Activated naive CD8-positive, alpha-beta T cell treated with anti-CD3 and anti-CD28 coated beads, Interleukin-2, amount 50 U/mL, for 16 hours (primary cell): ENCODE measurements at places on chromosomes 12 and 14.
A peak's percentile ranks its signal among the peaks of the same experiment; 100 is the strongest.

GRCh38 chr12:98465505-98465904 lies 49.9 kb upstream of the TMPO start:
- DNase-seq = no peak

- DNase-seq = no peak
These were observed 6.8 kb downstream of the CPNE6 start for GRCh38 chr14:24078146-24078545.

DNA sequence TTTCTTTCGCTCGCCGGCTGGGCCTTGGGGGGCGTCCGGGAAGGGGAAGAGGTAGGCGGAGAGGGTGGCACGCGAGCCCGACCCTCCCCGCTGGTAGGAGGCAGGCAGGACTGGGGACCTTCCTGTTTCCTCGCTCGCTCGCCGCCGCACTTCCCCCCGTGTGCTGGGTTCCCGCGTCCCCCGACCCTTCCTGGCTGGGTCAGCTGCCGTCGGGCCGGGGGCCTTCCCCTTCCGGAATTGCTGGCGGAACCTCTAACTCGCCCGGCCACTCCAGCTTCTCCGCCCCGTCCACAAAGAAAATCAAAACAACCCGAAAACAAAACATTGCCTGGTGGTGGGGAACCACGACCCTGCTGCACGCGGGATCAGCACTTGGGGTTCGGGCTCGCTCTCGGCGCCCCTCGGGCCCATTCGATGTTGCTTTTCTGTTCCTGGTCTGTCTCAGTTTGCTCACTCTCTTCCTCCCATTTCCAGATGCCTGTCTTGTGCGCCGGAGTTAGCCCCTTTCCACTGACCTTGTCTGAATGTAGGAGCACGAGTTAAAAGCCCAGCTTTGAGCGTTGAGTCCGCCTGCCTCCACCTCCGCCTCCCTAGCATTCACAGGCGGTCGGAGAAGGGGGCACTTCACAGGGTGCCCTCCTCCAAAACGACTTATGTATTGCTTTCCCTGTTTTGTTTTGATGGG lies 581 bp downstream of the PAPOLA start:
- DNase-seq = no peak

DNA sequence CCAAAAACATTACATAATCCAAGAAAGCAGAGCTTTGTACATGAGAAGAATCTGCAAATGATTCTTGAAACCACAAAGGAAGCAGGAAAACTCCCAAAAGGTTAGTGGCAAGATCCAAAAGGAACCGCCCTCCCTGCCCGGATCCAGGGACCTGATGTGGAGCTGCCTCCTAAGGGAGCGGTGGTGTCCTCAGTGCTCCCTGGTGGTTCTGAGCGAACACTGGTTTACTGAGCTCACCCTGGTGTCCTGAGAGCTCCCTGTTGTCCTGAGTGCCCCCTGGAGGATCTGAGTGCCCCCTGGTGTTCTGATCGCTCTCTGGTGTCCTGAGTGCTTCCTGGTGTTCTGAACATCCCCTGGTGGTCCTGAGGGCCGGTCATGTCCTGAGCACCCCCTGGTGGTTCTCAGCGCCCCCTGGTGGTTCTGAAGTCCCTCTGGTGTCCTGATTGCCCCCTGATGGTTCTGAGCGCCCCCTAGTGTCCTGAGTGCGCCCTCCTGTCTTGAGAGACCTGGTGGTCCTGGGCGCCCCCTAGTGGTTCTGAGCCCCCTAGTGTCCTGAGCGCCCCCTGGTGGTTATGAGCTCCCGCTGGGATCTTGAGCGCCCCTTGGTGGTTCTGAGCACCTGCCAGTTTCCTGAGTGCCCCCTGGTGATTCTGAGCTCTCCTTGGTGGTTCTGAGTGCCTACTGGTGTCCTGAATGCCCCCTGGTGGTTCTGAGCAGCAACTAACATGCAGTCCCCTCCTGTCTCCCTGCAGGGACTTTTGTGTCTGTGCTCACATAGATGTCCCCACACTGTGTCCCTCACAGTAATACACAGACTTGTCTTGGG lies 891.1 kb downstream of the TMEM121 start:
- peak; percentile 74 for DNase-seq

GRCh38 chr12:57477710-57478681 lies 1.7 kb downstream of the ARHGAP9 start:
- DNase-seq = no peak

DNA sequence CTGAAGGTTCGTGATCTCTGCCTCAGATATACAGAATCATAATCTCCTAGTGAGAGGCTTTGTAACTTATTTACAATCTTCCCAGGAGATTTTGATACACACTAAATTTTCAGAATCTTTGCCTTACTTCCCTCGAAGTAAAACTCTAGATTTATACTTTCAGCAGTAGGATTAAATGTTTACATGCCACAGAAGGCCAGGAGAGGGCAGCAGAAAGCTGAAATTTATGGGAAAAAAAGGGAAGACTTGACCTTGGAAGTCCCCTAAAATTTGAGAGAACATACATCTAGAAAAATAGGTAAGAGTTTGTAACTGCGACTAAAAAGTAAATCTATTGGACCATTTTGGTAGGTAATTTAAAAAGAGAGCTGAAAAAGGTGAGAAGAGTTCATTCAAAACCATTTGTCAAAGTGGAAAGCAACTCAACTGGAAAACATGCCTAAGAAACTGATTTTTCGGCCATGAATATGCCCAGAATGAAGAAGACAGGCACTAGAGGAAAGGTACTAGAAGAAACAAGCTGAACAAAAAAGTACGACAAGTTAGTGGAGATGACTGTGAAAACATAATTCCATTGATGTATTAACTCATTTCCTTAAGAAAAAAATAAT lies 242.0 kb upstream of the MDGA2 start:
- no peak for DNase-seq

GRCh38 chr12:65937806-65938205 lies 113.5 kb downstream of the HMGA2 start:
- DNase-seq = no peak

- no peak for DNase-seq
These were observed 456.2 kb upstream of the MGAT4C start for GRCh38 chr12:86712425-86712843.

- DNase-seq = no peak
These were observed 85.6 kb downstream of the CCDC92 start for GRCh38 chr12:123886931-123887582.

GRCh38 chr12:50053583-50053982 lies 3.8 kb upstream of the ASIC1 start:
- DNase-seq = no peak

DNA sequence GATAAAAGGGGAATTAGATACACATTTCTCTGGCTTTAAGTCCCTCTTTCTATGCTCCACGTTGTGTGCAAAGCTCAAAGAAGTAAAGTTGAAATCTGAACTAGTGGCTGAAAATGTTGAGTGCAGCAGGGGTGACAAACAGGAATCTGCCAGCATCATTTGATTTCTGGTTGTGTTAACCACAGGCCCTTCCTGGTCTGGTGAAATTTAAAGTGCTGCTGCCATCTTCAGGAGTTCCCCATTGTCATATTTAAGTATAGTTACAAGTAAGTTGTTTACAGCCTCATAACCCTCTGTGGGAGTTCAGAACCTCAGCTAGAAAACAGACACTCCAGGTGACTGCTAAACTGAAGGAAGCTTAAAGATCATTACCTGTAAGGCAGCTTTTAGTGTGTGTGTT lies 90.9 kb upstream of the CCDC196 start:
- DNase-seq = no peak

DNA sequence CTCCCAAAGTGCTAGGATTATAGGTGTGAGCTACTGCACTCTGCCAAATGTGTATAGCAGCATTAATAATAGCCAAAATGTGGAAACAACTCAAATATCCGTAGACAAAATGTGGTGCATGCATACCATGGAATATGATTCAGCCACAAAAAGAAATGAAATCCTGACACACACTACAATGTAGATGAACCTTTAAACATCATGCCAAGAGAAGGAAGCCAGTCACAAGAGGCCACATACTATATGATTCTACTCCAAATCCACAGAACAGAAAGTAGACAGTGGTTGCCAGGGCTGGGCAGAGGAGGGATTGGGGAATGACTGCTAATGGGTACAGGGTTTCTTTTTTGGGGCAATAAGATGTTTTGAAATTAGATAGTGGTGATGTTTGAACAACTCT lies 7.7 kb upstream of the TMED2 start:
- no peak for DNase-seq

DNA sequence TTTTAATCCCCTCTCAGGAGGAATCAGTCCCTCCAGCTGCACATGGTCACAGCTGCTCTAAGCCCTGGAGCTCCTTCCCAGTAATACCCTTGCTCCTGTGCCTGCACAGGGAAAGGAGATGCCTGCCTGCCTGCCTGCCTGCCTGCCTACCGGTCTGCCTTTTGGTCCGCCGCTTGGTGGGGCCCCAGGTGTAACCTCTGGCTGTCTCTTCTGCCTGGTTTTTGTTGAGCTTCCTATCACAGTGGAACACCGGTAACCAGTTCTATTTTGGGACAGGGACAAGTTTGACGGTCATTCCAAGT lies 99.8 kb downstream of the DAD1 start:
- DNase-seq = no peak

DNA sequence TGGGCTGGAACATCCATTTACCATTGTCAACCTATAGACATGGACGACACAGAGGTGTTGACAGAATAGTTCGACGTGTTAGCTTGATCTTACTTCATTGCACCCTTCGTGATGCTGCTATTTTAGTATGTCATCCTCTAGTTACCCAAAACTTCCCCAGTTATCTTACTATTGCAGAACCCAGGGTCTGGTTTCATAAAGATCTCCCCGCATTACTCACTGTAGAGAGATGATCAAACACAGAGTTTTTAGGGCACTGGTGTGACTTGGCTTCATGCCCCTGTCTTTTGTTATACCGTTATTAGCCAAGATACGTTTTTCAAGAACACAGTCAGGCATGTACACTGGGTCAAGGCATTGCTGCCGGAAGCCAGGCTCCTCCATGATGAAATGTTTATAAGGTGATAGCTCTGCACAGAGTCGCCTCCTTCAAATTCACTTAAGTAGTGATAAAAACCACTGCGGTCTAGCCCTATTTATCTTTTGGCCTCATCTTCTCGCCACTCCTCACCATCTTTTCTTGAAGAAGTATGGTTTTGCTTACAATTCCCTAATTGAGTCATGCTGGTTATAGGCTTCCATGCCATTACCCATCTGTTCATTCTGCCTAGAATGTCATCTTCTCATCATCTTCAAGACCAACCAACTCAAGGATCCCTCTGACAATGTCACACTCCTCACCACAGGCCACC lies 1127.9 kb downstream of the VRK1 start:
- DNase-seq = no peak

GRCh38 chr14:38143659-38144505 lies 63.8 kb upstream of the SSTR1 start:
- no peak for DNase-seq

DNA sequence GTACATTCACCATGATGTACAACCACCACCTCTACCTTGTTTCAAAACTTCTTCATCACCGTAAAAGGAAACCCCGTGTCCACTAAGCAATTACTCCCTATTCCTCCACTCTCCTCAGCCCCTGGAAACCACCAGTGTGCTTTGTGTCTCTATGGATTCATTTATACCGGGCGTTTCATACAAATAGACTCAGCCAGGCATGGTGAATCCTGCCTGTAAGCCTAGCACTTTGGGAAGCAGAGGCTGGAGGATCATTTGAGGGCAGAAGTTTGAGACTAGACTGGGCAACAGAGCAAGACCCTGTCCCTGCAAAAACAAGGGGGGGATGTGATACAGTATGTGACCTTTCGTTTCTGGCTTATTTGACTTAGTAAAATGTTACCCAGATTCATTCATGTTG lies 21.2 kb upstream of the RNF34 start:
- no peak for DNase-seq

GRCh38 chr12:130124605-130125244 lies 37.5 kb upstream of the FZD10 start:
- DNase-seq = no peak

DNA sequence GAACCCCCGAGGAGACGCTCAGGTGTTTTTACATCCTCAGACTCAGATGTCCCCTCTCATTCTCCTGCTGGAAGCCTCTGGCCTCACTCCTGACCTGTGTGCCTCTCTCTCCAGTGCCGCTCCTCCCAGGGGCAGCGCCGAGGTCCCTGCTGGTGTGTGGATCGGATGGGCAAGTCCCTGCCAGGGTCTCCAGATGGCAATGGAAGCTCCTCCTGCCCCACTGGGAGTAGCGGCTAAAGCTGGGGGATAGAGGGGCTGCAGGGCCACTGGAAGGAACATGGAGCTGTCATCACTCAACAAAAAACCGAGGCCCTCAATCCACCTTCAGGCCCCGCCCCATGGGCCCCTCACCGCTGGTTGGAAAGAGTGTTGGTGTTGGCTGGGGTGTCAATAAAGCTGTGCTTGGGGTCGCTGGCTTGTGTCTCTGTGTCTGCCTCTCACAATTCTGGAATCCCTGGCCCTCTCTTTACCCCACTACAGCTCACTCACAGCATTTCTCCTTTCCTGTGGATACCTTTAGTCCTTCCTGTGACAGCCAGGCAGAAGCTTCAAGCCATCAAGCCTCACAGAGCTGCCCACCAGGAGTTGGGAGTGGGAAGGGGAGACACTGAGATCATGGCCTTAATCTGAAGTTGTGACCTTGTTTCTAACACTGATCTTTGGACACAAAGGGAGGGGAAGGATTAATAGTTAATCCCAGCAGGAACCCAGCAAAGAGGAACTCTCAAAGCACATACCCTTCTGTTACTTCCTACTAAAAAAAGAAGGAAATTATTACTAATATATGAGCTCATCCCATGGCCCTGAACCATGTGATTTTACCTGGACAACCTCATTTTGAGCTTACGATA lies 1.1 kb upstream of the SOAT2 start:
- DNase-seq = no peak

GRCh38 chr12:22855456-22855855 lies 230.5 kb downstream of the ETNK1 start:
- no peak for DNase-seq

GRCh38 chr12:115920395-115921183 lies 356.9 kb downstream of the MED13L start:
- DNase-seq = no peak

DNA sequence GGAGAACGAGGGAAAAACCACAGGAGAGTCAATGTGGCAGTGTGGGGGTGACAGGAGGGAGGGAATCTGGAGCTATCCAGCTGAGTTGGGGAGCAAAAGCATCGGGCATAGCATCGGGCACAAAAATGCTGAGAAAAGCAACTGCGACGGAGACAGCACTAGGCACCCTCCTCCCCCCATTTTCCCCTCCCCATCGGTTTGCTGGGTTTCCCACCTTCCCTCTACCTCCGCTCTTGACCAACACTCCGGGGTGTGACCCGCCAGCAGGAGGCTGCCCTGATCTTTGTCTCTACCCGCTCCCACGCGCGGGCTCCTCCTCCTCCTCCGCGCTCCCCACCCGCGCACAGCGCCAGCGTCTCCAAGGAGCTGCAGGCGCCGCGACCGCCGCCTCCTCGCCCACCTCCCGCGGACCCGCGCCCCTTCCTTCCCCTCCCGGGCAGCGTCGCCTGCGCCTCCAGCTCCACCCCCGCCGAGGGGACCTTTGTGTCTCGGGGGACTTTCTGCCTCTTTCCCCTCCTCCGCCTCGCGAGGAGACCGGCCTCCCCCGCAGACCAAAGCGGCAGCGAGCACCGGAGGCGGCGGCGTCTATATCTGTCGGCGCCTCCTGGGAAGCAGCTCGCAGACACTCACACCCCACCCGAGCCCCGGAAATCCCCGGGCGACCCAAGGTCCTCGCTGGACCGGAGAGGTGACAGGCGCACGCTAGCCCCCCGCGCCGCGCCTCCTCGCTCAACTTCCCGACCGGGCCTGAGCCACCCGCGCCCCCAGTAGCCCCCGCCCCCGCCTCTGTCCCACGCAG lies 920 bp downstream of the CDK17 start:
- DNase-seq = peak; percentile 31

- no peak for DNase-seq
These were observed 2.5 kb upstream of the SOS2 start for GRCh38 chr14:50233951-50234250.

GRCh38 chr14:30854492-30854891 lies 19.9 kb upstream of the COCH start:
- no peak for DNase-seq

- no peak for DNase-seq
These were observed 341.2 kb upstream of the DCN start for GRCh38 chr12:91523831-91524230.
